ENCODE measurements at places on chromosomes 11 and 22.

DNA sequence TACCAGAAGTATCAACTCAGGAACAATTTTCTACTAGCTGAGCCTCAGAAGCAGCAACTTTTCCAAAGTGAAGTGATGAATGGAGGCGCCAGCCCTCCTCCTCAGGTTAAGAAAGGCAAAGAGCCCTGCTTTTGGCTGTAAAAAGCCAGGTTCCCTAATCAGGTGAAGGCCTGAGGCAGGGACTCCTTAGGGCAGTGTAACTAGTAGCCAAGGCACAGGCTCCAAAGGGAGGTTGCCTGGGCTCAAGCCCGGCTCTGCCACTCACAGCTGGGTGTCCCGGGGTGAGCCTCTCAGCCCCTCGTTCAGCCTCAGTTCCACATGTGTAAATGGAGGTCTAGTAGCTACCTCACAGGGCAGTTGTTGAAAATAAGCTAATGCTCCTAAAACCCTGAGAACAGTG, 19.5 kb downstream of the TSKU start:
- no peak for DNase-seq

GRCh38 chr11:8192896-8193209, 24.0 kb upstream of the RIC3 start:
- DNase-seq = no peak

- DNase-seq = no peak
Observed at GRCh38 chr11:133946541-133947318, 10.0 kb downstream of the IGSF9B start.

GRCh38 chr11:19646921-19647320, 65.7 kb upstream of the NAV2 start:
- DNase-seq = no peak

DNA sequence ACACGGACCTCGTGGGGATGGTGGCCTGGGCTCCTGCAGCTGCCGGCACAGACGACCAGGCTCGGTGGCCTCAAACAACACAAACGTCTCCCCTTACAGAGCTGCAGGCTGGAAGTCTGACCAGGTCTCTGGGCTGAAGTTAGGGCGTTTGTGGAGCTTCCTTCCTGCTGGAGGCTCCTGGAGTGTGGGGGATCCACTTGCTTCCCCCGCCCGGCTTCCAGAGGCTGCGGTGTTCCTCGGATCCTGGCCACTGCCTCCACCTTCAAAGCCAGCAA, 313.5 kb downstream of the CTTN start:
- DNase-seq = no peak

DNA sequence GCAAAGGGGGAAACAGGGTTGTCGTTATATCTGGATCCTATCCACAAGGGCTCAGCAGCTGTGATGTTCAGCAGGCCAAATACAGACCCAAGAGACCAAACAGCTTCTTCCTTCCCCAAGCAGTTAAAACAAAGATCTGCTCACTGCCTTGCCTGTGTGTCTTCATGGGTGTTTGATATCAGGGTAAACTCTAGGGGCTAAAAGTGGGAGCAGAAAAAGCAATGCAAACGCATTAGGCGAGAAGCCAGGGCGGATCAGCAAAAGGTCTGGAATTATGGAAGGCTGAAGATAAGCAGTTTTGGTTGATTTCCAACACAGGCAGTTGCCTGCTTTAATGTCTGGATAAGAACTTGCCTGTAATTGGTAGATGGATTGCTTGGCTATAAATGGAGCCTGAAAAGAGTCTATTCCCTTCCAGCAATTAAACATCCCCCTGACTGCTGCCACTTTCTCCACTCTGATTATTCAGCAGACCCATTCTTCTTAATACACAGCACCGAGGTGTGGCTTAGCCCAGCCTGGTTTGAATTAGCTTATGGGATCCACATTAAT, 126.3 kb downstream of the COMMD9 start:
- no peak for DNase-seq

DNA sequence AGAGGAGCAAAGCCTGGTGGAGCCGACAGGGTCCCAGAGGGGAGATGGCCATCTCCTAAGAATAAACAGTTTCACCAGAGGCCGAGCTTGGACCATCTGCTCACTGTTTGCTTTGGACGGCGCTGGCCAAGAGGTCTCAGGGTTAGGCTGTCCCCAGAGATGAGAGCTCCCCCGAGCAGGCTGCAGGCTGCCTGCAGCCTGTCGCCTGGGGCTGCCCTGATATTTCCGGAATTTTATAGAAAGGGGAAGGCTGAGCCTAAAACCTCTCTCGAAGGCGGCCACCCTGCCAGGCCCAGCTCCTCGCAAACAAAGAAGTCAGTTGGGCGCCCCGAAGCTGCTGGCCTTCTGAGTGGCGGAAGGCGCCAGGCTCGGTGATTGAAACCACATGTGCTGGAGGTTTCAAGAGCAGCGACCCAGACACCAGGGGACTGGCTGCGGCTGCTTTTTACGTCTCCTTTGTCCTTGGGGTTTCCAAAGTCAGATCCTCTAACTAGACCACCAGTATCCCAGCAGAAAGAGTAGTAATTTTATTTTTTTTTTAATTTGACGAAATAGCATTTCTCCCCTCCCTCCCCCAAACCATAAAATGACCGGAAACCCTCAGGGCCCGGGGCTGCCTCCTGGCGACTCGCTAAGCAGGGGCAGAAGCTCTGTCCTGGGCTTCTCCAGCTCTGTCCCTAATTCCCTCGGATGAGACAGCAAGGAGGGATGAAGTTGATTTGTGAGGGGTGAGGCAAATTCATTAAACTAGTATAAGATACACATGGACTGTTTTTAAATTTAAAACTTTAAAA, 57.4 kb downstream of the CLMP start:
- DNase-seq = no peak

DNA sequence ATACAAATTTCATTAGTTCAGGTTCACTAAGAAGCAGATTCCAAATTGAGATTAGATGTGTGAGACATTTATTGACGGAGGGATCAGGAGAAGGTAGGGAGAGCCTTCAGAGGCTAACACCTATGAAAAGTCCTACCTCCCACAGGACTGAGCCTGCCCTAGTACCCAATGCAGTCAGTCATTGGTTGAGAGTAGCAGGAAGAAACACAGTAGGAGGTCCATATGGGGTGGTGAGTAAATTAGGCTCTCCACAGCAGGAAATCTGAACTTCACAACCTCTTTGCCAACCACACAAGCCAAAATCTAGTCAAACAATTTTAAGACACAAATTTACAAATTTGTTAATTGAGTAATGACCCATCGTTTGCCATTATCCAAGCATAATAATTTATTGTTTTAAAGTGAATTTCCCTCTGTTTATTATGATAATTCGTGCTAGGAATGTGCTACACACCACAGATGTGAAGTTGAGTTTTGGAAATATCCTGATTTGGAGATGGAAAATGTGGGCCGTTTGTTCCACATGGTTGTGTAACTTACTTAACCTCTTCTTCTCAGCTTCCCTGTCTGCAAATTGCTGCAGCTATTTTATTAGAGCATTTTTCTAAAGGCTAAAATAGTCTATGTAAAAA, 542.1 kb downstream of the ETS1 start:
- no peak for DNase-seq

- DNase-seq = no peak
Observed at GRCh38 chr11:106581399-106581798, 436.9 kb downstream of the GUCY1A2 start.

- DNase-seq = no peak
Observed at GRCh38 chr22:41343300-41343699, 38.4 kb upstream of the TEF start.

DNA sequence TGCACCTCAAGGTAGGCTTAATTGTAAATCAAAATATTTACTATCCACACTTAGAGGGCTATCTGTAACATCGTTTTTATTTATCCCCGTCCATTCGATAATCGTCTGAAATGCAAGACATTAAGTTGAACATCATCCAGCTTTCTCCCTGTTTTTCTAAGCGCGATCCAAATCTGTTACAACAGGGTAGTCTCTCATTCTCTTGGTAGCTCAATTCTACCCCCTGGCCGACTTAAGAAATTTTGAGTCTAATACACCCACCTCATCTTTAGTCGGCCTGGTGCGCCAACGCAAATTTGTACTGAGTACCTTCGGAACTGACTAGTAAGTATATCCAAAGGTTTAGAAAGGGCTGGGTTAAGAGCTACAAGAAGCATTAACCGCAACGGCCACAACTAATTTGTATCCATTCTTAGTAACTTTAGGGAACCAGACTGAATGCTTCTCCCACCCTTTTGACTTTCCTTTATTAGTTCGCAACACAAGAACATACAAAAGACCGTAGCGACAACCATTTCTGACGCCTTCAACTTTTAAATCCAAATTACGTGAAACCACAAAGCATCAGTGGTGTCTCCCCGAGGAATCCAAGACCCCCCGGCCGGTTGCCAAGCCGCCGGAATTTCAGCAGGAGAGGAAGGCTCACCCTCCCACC, 1.0 kb upstream of the ZNF143 start:
- DNase-seq = peak; percentile 11

- DNase-seq = no peak
Observed at GRCh38 chr11:13759050-13759449, 90.6 kb downstream of the FAR1 start.

- no peak for DNase-seq
Observed at GRCh38 chr22:50274311-50274710, 4.1 kb upstream of the MAPK11 start.

DNA sequence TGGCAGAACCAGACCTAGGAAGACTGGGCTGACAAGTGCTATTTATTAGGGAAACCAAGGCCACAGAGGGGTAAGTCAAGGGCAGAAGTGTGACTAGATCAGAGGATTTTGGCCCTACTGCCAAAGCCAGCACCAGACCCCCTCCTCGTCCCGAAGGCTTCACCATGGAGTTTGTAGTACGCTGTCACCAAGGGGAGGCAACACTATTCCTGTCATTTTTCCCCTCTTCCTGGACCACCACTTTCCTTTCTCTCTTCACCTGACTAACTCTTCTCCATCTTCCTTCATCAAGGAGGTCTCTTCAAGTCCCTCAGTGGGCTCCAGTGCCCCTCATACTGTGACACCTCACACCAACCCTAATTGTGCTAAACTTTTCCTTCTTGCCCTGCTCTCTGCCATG, 34.9 kb downstream of the MN1 start:
- no peak for DNase-seq

DNA sequence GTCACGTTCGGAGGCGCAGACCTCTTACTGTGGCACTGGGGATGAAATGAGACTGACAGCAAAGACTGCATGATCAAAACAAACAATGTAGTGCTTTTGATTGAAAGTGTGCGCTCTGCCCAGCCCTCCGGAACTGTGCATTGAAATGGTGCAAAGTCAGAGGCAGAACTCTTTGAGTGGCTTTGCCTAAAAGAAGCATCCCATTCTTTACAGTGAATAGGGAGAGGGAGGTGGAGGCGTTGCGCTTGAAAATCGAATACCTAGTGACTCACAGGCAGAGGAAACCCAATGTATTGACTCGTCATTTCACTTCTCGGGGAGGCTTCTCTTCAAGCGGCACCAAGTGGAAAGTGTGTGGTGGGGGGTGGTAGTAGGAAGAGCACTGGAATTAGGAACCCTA, 10.9 kb downstream of the RCN1 start:
- no peak for DNase-seq

DNA sequence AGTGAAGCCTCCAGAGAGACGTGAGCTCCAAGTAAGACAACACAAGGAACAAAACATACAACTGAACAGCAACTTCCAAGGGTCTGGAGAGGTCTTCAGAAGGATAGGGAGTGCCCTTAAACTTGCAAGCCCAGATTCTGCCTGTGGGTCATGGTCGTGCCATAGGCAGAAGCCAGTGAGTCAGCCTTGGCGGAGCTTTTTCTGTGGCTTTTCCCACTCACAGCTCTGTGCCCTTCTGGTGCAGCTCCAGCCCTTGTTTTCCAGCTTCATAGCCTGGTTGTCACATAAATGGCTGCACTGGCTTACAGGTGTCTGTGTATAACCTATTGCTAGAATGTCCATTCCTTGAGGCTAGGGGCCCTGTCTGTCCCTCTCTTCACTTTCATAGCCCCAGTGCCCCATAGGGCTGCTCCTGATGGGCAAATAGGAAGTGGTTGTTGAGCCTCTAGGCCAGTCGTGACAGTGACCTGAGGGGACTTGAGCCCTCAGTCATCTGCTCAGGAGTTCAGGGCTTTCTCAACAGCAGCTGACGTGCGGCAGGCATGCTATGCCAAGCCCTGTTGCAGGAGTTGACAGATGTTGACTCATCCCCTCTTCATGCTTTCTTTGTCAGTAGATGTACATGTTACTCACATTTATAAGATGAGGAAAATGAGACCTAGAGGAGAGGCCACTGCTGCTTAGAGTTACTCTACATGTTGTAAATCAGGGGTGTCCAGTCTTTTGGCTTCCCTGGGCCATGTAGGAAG, 7.4 kb downstream of the MED15 start:
- no peak for DNase-seq

GRCh38 chr11:110299006-110299785, 2.8 kb upstream of the RDX start:
- no peak for DNase-seq

- DNase-seq = no peak
Observed at GRCh38 chr11:32885556-32885955, 7.1 kb upstream of the QSER1 start.

- DNase-seq = no peak
Observed at GRCh38 chr11:14500181-14500651, 605 bp upstream of the COPB1 start.

DNA sequence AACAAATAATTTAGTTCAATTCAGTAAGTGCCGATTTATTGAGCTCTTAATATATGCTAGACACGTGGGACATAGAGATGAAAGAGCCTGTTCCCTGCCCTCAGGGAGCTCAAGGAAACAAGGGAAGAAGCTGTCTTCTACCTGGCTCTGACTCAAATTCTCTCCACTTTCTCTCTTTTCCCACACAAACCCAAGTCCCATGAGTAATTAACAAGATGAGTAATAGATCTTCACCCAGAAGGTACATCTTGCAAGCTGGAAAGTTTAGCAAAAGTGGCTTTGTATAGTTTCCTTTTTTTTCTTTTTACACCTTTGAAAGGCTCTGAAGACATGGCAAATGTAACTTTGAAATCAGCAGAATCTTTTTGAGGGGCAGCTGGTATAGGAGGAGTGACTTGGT, 48.2 kb upstream of the CHST1 start:
- no peak for DNase-seq

- no peak for DNase-seq
Observed at GRCh38 chr22:20138417-20138738, 6.8 kb downstream of the ZDHHC8 start.

GRCh38 chr11:47352556-47352955, at the start of gene MYBPC3:
TSS of gene MYBPC3 (minus strand) at chr11:47352702. CDS start at chr11:47352647, 55 bp downstream.
- DNase-seq = no peak

DNA sequence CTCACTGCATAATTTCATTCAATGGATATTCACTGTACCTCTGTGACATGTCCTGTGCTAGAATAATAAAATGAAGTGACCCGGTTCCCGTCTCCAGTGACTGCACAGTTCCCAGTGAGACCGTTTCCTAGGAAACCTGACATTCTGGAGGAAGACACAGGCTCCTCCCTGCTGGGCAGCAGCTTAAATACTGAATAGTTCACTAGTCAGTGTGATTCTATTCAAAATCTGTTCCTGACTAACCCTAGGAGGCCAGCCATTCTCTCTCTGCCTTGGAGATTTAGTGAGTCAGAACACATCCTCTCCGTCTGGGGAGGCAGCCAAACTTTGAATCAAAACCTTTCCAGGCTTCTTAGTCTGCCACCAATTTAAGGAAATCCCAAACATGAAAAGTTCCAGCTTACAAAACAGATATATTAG, 11.3 kb downstream of the TRIM66 start:
- DNase-seq = no peak

- DNase-seq = no peak
Observed at GRCh38 chr11:8015753-8016239, 28.7 kb downstream of the EIF3F start.

GRCh38 chr11:67117672-67118180, 1.3 kb upstream of the KDM2A start:
- no peak for DNase-seq
